ENCODE measurements at places on chromosomes 4 and X. TPM values are rescaled to one million over a fixed set of nuclear protein-coding genes. Genes with fewer than 3 reads are reported as not detected.

HSPA4L gene
- 27.0 TPM for total RNA-seq

CENPU gene
- 33.9 TPM for total RNA-seq

CYTL1 gene
- not detected for total RNA-seq

EPHA5 gene
- total RNA-seq = 21.5 TPM

ZBED1 gene
- 36.9 TPM for total RNA-seq

GIMD1 gene
- not detected for total RNA-seq

GPR50 gene
- total RNA-seq = not detected

TSPAN6 gene
- total RNA-seq = 35.3 TPM

TRIM60 gene
- not detected for total RNA-seq

MAGED4 gene
- 2.7 TPM for total RNA-seq

MXD4 gene
- 8.6 TPM for total RNA-seq

PDHA1 gene
- total RNA-seq = 309 TPM

PSAPL1 gene
- total RNA-seq = not detected

PHEX gene
- total RNA-seq = 0.64 TPM

POF1B gene
- 11.9 TPM for total RNA-seq

OCIAD2 gene
- 44.4 TPM for total RNA-seq

NLGN4X gene
- total RNA-seq = not detected

TBC1D8B gene
- total RNA-seq = 3.6 TPM

PRDM8 gene
- total RNA-seq = 10.2 TPM

SMIM10 gene
- total RNA-seq = 3.2 TPM

HSD17B13 gene
- total RNA-seq = 0.17 TPM

ARMCX2 gene
- 0.84 TPM for total RNA-seq

HELQ gene
- total RNA-seq = 7.1 TPM

RIBC1 gene
- total RNA-seq = 1.5 TPM

F11 gene
- not detected for total RNA-seq

GLRB gene
- total RNA-seq = 14.7 TPM

FATE1 gene
- total RNA-seq = not detected

XG gene
- total RNA-seq = not detected

GYG2 gene
- 9.7 TPM for total RNA-seq

SRPX2 gene
- 39.8 TPM for total RNA-seq

CXorf51B gene
- total RNA-seq = not detected

RS1 gene
- total RNA-seq = not detected

TEC gene
- 2.9 TPM for total RNA-seq

PDZD11 gene
- 77.6 TPM for total RNA-seq

STAP1 gene
- total RNA-seq = not detected

ART3 gene
- not detected for total RNA-seq

PTCHD1 gene
- total RNA-seq = 4.7 TPM

C4orf36 gene
- total RNA-seq = 0.20 TPM

TMPRSS11B gene
- not detected for total RNA-seq

DCX gene
- total RNA-seq = not detected

MAGEA2B gene
- total RNA-seq = not detected

STK32B gene
- total RNA-seq = 1.6 TPM

NEUROG2 gene
- not detected for total RNA-seq

DAPP1 gene
- not detected for total RNA-seq

BEND2 gene
- not detected for total RNA-seq

PAQR3 gene
- total RNA-seq = 24.3 TPM

SPON2 gene
- not detected for total RNA-seq

MAP3K15 gene
- total RNA-seq = 2.5 TPM

HDAC8 gene
- 29.8 TPM for total RNA-seq

Measured in NCI-H460 (cell line).